ENCODE measurements at places on chromosomes 4 and X. TPM values are rescaled to one million over a fixed set of nuclear protein-coding genes. Genes with fewer than 3 reads are reported as not detected.

IL9R gene
- total RNA-seq, result not detected

XAGE1A gene
- not detected for total RNA-seq

TMEM144 gene
- 6.4 TPM for total RNA-seq

IGFBP7 gene
- total RNA-seq, result 483 TPM

IQCM gene
- total RNA-seq, result not detected

HERC6 gene
- 2.9 TPM for total RNA-seq

LIMCH1 gene
- 17.9 TPM for total RNA-seq

XK gene
- total RNA-seq, result not detected

MAGIX gene
- 1.0 TPM for total RNA-seq

CTAG1B gene
- not detected for total RNA-seq

SERTM2 gene
- total RNA-seq, result not detected

PDLIM3 gene
- 17.1 TPM for total RNA-seq

TGIF2LX gene
- not detected for total RNA-seq

PLAC8 gene
- total RNA-seq, result 0.09 TPM

MAGEA10 gene
- total RNA-seq, result not detected

GABRA4 gene
- not detected for total RNA-seq

SCML2 gene
- 1.3 TPM for total RNA-seq

NUDT10 gene
- 0.94 TPM for total RNA-seq

BGN gene
- total RNA-seq, result 16.6 TPM

MAGEE1 gene
- 0.85 TPM for total RNA-seq

XAGE3 gene
- total RNA-seq, result not detected

ASB12 gene
- not detected for total RNA-seq

CT45A5 gene
- total RNA-seq, result not detected

MAGED1 gene
- total RNA-seq, result 72.4 TPM
